BE2C (cell line): ENCODE measurements at places on chromosomes 3 and 15.

GRCh38 chr3:114043205-114043604, 13.1 kb downstream of the CCDC191 start:
- DNase-seq, result no peak

GRCh38 chr3:158717576-158717975, 14.7 kb downstream of the RARRES1 start:
- DNase-seq, result no peak

DNA sequence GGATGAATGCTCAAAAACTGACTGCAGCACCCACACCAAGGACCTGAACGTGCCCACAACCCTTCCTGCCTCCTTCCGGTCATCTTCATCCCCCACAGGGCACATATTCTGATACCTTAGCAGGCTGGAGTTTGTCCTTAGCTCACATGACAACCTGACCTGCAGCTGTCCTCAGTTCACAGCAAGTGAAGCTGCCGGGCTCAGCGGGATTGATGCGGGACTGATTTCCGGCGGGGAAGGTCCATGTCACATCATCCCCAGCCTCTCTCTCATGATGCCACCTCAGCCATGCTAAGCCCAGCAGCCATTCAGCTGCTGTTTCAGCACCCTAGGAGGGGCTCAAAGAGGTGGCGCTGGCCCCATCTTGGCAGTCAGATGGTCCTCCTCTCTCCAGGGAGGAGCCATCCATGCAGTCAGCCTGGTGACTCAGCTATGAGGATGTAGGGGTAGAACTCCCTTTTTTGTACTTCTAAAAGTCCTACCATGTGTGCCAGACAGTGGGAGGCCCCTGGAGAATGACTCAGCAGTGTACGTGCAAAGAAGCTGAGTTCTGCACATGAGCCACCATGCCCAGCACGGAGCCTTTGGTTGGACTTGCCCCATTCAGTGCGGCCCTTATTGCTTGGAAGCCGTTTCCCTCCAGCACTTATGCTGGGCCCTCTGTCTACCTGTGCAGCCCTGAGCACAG, 9.5 kb downstream of the CA12 start:
- DNase-seq, result no peak

DNA sequence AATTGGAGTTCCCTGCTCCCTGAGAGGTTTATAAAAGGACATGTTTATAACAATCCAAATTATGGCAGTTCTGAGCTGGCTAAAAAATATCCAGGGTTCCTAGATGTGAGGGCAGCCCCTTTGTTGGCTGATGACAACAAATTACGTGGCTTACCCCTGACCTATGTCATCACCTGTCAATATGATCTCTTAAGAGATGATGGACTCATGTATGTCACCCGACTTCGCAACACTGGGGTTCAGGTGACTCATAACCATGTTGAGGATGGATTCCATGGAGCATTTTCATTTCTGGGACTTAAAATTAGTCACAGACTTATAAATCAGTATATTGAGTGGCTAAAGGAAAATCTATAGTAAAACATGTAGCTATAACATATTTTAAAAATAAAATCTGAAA, 13.9 kb downstream of the AADAC start:
- no peak for DNase-seq

GRCh38 chr15:35013370-35013769, 25.3 kb upstream of the ZNF770 start:
- DNase-seq, result no peak

DNA sequence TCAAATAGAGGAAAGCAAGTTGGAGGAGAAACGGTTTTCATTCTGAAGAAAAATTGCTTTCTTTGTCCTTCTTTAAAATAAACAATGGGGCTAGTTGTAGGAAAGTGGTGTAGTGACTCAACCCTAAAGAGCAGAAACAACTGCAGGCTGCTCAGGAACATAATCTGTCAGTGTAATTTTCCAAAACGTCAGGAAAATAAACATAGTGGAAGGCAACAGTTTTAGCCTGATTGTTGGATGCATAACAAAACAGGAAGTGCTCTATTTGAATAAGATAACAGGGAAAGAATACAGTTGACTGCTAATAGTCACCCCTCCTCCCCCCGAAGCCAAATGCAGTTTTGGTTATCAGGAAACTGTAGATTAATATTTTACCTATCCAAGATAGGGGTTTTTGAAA, 167.6 kb downstream of the ECT2 start:
- DNase-seq, result no peak

DNA sequence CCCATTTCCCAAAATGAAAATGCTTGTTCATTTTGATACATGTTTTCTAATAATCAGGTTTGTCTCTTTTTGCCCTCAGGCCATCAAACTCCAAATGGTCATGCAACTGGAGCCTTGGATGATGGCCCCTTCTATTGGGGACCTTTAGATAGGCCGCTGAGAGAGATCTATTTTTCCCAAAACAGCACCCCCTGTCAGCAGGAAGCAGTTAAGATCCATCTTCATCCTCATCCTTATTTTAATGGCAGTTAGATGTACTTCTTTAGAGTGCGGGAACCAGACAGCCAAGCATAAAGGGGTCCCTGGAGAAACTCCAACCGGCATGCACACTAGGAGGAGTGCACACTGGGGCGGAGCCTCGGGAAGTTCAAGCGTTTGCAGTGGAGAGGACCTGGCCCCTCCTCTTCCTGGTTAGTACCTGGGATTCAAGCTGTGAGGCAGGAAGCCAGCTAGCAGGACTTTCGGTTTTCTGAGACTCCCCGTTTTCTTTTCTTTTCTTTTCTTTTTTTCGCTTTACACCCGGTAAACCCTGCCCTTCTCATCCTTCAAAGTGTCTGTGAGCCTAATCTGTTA, 31.9 kb upstream of the STRIT1 start:
- peak; percentile 30 for DNase-seq

GRCh38 chr3:196544491-196544992, 23.8 kb downstream of the WDR53 start:
- no peak for DNase-seq

- DNase-seq, result no peak
Measured at GRCh38 chr3:77362936-77363335, 323.0 kb downstream of the ROBO2 start.

- DNase-seq, result no peak
Measured at GRCh38 chr3:25046911-25047771, 380.9 kb upstream of the RARB start.

- no peak for DNase-seq
Measured at GRCh38 chr3:134517791-134518190, 31.9 kb downstream of the CEP63 start.
